ENCODE measurements at places on chromosomes 3 and 15. TPM values are rescaled to one million over a fixed set of nuclear protein-coding genes. Genes with fewer than 3 reads are reported as not detected.
A peak's percentile ranks its signal among the peaks of the same experiment; 100 is the strongest.

GRCh38 chr15:96158938-96159337 lies 171.6 kb upstream of the NR2F2 start:
- no peak for DNase-seq

The ACOX2 gene
- total RNA-seq, result 2.2 TPM

GRCh38 chr15:68370768-68371151 lies 61.2 kb downstream of the ITGA11 start:
- no peak for DNase-seq

- DNase-seq, result no peak
Measured at GRCh38 chr3:195282961-195283360, 12.0 kb upstream of the XXYLT1 start.

DNA sequence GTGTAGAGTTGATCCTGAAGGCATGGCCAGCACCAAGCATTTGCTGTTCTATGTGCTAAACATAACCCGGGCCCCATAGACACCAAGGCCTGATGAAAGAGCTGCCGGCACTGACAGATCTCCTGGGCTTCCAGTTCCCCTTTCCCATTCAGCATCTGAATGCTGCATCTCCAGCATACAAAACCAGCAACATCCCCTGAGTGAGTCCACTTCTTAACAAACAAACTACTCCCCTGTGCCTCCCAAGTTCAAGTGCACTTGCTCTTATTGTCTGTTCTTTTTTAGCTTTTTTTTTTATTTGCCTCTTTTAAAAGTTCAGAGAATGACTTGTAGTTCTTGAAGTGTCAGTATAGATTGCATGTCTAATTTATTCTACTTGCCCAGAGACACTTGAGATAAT lies 156.0 kb downstream of the EDEM1 start:
- no peak for DNase-seq

DNA sequence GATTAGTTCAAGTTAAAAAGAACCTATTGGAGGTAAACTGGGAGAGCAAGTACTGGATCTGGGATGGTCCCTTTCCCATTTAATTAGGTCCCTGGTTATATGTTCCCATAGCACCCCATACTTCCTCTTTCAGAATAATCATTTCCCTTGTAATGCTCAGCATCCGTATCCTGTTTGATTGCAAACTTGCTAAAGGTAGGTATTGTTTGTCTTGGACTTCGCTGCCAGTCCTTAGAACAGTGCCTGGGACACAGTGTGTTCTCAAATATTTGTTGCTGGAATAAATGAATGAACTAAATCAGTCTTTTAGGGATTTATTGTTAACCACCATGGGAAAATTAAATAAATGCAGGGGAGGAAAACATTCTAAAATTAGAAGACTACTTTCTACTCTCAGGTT lies 299.8 kb downstream of the GRM7 start:
- DNase-seq, result no peak

DNA sequence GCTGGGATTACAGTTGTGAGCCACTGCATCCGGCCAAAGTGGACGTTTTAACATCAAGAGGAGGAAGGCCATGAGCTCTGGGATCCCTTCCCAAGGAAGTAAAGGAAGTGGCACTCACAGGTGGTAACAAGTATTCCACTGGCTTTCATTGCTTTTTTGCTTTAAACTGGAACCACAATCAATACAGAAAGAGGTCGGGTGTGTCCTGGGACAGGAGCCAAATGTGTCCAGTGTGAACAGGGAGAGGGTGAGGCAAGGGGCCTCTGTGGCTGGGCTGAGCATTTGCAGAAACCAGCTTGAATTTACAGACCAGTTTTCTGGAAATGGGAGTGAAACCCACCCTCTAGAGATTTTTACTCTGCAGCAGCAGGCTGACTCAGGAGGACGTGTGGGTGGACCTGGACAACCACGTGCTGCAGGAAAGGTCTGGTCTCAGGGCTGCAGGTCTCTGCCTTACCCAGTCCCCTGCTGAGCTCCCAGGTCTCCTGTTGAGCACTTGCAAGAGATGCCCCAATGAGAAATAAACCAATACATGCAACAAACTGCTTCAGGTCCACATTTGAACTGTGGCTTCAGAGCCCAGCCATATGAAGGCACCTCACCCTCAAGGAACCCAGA lies 42.8 kb upstream of the TMEM115 start:
- DNase-seq, result no peak

DNA sequence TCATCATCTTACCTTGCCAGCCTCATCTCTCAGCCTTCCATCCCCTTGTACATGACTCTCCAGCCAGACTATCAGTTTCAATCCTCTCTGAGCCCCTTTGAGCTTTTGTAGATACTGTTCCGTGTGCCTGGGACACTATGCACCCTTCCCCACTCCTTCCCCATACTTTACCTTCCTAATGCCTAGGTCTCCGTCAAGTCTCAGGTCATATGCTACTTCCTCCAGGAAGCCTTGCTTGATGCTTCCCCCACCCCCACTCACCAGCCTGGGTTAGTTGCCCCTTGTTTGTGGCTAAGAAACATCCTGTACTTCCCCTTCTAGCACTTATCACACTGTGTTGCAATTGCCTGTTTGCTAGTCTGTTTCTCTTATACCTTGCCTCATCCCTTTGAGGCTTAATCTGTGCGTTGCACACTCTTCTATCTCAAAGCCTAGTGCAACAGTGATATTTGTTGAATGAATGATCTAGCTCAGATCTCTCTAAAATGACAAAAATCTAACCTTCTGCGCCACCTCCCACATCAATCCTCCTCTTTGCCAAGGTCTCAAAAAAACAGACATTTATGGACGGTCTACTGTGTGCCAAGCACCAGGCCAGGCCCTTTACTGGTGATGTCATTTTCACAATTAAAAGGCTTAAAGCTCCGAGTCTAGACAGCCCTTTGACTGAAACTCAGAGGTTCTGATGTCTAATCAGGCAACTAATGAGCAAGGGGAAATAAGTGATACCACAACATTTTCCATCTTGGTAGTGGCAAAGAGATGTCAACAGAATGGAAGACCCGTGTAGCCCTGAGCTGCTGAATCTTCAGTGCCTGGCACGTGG lies 6.5 kb upstream of the USP3 start:
- DNase-seq, result no peak

DNA sequence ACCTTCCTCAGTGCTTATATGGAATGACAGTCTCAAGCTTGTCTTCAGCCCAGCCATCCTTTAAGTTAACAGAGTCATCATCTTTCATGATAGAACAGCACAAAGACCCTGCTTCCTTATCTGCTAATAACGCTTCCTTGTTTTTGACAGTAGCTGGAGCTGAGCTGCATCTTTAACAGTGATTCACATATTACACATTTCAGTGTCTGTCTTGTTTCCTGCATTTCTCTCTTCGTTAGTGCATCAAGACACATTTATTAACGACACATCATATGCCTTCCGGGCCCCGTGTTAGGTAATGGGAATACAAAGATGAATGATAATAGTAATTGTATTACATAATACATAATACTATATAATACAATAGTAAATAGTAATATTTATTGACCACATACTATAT lies 30.2 kb upstream of the GREM1 start:
- peak; percentile 68 for DNase-seq

- no peak for DNase-seq
Measured at GRCh38 chr3:102450976-102451375, 16.2 kb downstream of the ZPLD1 start.

- no peak for DNase-seq
Measured at GRCh38 chr15:72201391-72201921, 3.9 kb upstream of the GRAMD2A start.

- DNase-seq, result no peak
Measured at GRCh38 chr3:179076243-179077027, 4.8 kb upstream of the ZMAT3 start.

The PCSK6 gene
- 5.5 TPM for total RNA-seq
